ENCODE measurements at places on chromosomes 1 and 21. TPM values are rescaled to one million over a fixed set of nuclear protein-coding genes. Genes with fewer than 3 reads are reported as not detected.

GRCh38 chr1:220918285-220918951, 39.2 kb downstream of the HLX start:
- no peak for DNase-seq

- no peak for DNase-seq
Observed at GRCh38 chr1:15950302-15950701, 25.6 kb downstream of the ZBTB17 start.

GRCh38 chr1:184387069-184387475, 243 bp downstream of the C1orf21 start:
- DNase-seq: no peak

GRCh38 chr1:168917309-168917708, 188.3 kb upstream of the DPT start:
- DNase-seq: no peak

GRCh38 chr1:87119541-87120140, 205.2 kb downstream of the HS2ST1 start:
- DNase-seq: no peak

DNA sequence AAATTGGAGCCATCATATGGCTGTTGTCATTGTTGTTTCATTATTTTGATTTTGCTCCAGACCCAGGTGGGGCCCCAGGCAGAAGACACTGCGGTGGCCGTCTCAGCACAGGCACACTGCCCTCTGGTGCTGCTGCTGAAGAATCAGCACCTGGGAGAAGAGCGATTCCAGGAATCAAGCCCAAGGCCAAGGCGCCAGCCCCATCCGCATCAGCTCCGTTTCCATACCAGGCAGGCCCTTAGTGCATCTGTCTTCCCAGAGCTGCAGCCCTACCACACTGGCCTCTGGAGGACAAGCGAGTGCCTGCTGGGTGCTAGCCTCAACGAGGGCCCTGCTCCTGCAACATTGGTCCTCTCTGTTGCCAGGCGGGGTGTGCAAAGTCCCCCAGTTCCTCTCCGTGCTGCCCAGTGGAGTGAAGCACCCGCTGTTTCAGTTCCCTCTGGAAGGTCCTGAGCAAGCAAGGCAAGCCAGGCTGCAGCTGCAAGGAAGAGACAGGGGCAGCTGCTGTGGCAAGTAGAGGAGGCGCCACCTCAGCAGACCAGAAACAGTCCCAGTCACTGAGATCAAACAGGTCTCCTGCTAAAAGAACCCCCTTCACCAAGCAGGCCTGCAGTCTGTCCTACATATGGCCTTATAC, 5.2 kb downstream of the GRIK3 start:
- no peak for DNase-seq

- DNase-seq: no peak
Observed at GRCh38 chr1:95927061-95927460, 693.1 kb downstream of the RWDD3 start.

DNA sequence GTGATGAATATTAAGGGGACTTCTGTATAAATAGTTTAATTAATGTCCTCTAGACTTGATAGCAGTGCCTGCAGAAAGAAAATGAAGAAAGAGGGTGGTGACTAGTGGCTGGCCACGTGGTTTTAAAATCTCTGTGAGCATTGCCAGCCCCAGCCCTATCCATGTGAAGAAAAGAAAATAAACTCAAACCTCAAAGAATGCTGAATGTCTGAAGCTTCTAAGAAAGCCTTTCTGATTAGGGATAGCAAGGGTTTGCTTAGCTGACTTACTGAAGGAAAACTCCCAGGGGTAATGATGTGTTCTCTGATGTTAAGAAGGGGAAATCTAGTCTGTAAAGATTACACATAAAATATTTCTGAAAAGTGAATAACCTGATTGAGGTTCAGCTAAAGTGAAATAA, 31.8 kb downstream of the ADGRL2 start:
- DNase-seq: no peak

GRCh38 chr1:35001743-35002142, 16.6 kb upstream of the TMEM35B start:
- DNase-seq: no peak

- DNase-seq: no peak
Observed at GRCh38 chr21:42431196-42431595, 27.5 kb downstream of the UBASH3A start.

DNA sequence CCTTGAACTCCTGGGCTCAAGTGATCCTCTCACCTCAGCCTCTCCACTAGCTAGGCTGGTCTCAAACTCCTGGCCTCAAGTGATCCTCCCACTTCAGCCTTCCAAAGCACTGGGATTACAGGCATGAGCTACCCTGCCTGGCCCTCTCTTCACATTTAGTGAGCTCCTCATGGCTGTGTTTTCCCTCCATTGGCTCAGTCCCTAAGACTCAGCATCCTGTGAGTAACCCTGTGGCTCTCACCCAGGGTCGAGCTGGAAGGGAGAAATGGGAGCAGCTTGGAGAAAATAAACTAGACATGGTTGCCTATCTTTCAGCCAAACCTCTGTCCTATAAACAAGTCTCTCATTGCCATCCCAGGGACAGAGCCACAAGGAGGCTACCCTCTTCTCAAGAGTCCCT, 17.5 kb downstream of the NCF2 start:
- no peak for DNase-seq

DNA sequence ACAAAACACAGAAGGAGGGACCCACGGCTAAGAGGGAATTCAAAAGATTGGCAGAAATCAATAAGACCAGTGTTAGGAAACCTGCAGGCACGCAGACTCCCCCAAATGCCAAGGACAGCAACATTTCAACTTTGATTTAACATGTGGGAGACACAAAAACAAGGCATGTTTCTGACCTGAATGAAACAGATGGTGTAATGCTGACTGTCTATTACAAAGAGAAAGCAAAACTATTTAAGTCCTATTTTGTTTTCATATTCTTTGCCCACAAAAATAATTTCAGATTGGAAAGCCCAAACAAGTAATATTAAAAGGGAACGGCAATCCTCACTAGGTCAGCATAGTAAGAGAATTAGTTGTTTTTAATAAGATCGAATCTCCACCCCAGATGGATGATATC, 107.9 kb downstream of the S1PR1 start:
- no peak for DNase-seq

The PGLYRP4 gene
- not detected for total RNA-seq

The RGS8 gene
- total RNA-seq: not detected

The CFHR5 gene
- not detected for total RNA-seq

The MAP3K7CL gene
- total RNA-seq: 6.9 TPM

Data from ascending aorta (tissue), 2 donors.